Epithelial cell of proximal tubule (primary cell): ENCODE measurements at places on chromosomes 7 and 10. TPM values are rescaled to one million over a fixed set of nuclear protein-coding genes. Genes with fewer than 3 reads are reported as not detected.

CYP26C1 gene
- 0.06 and 0.43 TPM in 2 replicates for total RNA-seq

RAMP3 gene
- not detected in 2 replicates for total RNA-seq

PIK3AP1 gene
- total RNA-seq, result 4.1 and 4.2 TPM in 2 replicates

ZDHHC6 gene
- 17.5 and 22.1 TPM in 2 replicates for total RNA-seq

PSMG3 gene
- 55.4 and 84.0 TPM in 2 replicates for total RNA-seq

SPDYE2B gene
- not detected in 2 replicates for total RNA-seq

TMEM270 gene
- total RNA-seq, result not detected in 2 replicates

EBLN1 gene
- total RNA-seq, result not detected in 2 replicates
